ENCODE measurements at places on chromosomes 6 and 20.
A peak's percentile ranks its signal among the peaks of the same experiment; 100 is the strongest.

GRCh38 chr6:37994223-37994622, 174.7 kb downstream of the ZFAND3 start:
- DNase-seq: no peak

DNA sequence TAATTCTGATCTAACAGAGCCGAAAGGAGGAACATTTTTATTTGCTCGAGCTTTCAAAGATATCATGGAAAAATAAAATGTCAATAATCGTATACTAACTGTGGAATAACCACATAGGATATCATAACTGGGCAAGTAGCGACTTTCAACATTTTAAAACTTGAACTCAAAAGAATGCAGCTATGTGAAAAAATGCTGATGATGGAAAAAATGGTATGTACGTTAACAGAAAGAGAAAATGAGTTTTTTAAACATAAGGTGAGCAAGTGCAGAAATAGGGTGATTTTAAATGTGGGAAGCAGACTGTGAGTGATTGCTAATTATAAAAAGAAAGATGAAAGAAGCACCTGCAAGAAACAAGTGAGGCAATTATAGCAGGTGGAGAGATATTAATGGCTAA, 238.3 kb upstream of the HSF2 start:
- DNase-seq: no peak

GRCh38 chr20:5074232-5074674, 45.5 kb downstream of the PCNA start:
- DNase-seq: no peak

DNA sequence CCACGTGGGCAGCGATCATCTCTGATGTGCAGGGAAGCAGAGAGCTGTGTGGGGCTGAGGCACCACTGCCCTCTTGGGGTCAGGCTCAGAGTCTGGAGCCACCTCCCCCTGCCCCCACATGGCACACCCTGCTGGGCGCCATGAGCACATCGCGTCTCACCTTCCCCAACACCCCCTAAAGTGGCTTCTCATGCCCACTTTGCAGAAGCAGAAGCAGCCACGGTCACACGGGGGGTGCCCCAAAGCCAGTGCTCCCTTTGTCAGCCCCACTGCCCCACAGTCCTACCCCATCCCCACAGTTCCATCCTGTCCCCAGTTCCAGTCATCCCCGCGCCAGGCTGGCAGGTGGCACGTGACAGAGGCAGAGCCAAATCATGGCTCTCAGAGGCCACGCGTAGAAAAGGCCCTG, 19.5 kb downstream of the SDCBP2 start:
- no peak for DNase-seq

- DNase-seq: no peak
These were observed 60.7 kb downstream of the AKAP12 start for GRCh38 chr6:151300267-151300991.

GRCh38 chr6:34195726-34196115, 41.0 kb upstream of the HMGA1 start:
- no peak for DNase-seq

DNA sequence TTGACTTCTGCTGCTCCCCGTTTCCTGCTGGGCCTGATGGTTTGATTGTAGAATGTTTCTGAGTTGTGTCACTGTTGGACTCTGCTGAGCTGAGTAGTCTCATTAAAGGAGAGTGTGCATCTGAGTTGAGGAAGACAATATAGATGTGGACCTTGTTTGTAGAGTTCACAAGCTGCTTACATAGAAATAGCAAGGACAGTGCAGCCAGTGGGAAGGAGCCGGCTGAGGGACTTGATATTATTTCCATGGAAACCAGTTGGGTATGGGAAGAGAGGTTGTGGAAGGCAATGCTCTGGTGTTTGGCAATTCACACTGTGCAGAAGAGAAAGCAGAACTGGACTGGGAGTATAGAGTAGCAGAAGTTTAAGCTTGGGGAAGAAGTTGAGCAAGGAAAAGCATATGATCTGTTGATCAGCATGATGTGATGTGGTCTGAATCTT, 14.8 kb downstream of the IGF2R start:
- no peak for DNase-seq

GRCh38 chr6:29147074-29147473, 23.6 kb upstream of the OR2J2 start:
- DNase-seq: no peak

GRCh38 chr6:82554666-82555065, 191.0 kb downstream of the TPBG start:
- DNase-seq: no peak

GRCh38 chr6:132749111-132749510, 8.6 kb downstream of the VNN2 start:
- DNase-seq: no peak

- DNase-seq: no peak
These were observed 55.5 kb upstream of the PLCB1 start for GRCh38 chr20:8076306-8077136.

GRCh38 chr20:58086763-58087561, 141.5 kb downstream of the ANKRD60 start:
- DNase-seq: no peak

DNA sequence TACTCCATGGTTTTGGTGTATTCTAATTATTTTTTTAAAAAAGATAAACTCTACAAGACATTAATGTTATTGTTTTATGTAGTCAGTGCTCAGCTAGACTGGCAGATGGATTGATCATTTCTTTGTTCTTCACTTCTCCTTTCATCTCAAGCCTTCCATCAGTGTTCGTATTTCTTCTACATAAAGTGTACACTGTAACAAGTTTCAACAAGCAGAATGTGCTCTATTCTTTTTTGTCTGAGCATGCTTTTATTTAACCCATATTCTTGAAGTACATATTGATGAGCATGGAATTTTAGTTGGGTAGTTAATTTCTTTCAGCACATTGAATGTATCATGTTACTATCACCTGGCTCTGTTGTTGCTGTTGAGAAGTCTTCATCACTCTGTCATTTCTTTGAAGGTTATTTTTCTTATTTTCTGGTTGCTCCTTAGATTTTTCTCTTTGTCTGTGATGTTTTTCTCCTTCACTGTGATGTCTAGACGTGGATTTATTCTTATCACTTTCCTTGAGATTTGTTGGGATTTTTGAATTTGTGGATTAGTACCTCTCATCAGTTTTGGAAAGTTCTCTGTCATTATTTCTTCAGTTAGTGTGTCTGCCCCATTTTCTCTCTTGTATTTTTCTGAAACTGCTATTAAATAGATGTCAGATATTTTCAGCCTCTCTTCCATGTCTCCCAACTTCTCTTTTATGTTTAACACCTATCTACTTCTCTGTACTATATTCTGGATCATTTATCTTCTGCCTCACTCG, 48.5 kb downstream of the TGM2 start:
- DNase-seq: no peak

GRCh38 chr20:15317546-15318232, 980.3 kb upstream of the FLRT3 start:
- no peak for DNase-seq

DNA sequence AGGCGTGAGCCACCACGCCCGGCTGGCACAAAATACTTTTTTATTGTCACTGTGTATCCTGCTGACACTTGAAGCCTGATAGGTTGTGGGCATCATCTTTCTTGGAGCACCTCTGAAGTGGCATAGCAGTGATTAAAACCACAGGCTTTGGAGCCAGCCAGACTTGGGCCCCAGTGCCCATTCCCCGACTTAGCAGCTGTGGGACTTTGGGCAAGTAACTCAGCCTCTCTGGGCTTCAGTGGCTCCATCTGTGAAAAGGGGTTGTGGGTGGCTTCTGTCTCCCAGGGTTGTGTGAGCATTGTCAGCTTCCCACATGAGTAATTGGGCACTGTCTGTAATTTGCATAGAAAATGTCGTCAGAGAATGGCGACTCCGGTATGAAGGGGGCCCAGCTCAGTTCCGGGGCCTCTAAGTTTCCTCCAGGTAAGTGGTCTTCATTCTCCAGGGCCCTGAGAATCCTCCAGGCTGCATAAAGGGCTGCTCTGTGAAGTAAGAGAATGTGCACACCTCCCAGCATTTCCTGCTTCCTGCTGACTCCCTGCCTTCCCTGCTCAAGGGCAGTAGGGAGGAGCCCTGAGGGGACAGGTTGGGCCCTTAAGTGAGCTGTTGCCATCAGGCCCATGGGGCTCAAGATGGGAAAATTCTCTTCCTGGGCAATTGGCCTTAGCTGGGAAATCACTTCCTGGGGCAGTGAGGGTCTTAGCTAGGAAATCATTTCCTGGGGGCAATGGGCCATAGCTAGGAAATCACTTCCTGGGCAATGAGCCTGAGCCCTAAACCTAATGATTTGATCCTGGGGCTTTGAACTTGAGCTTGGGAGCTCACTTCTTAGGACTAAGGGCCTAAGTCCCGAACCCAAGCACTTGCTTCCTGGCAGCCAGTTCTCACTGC, 27.2 kb downstream of the ARHGAP40 start:
- no peak for DNase-seq

DNA sequence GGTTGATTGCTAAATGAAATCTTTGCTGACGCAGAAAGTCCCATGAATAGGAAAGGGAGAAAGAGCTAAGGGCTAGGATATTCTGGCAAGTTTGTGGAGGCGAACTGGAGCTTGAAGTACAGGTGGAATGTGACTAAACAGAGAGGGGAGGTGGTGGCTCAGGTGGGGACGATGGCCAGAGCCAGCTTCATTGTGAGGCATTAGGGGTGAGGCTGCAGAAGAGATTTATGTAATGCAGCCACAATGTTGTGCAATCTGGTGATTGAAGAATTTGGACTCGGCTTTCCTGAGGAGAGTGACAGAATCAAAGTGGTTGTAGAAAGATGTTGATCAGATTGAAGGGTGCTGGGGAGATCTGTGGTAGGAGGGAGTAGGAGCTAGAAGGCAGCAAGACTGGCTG, 42.9 kb upstream of the SPACA1 start:
- no peak for DNase-seq

- no peak for DNase-seq
These were observed 59.1 kb upstream of the SUPT3H start for GRCh38 chr6:45436544-45437438.

DNA sequence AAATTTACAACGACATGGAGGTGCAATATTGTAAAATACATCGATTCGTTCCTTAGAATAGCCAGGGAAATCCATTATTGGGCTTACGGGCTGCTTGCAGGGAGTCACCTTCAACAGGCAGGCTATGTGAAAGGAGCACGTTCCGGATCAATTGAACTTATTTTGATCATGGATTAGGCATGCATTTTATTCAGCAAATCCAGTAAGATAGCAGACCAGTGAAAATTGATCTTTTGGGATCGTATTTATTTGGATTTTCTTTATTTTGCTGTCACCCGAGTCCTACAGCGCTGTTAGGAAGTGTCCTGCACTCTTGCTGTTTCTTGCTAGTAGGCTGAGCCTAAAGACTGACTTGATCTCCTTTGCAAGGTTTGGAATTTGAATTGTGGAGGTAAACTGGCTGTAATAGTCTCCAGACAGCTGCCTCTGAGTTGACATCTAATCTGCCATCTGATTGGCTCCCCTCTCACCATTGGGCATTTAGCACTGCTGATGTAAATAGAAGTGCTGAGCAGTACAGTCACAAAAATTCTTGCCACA, 3.0 kb downstream of the ARID1B start:
- DNase-seq: peak; percentile 53

DNA sequence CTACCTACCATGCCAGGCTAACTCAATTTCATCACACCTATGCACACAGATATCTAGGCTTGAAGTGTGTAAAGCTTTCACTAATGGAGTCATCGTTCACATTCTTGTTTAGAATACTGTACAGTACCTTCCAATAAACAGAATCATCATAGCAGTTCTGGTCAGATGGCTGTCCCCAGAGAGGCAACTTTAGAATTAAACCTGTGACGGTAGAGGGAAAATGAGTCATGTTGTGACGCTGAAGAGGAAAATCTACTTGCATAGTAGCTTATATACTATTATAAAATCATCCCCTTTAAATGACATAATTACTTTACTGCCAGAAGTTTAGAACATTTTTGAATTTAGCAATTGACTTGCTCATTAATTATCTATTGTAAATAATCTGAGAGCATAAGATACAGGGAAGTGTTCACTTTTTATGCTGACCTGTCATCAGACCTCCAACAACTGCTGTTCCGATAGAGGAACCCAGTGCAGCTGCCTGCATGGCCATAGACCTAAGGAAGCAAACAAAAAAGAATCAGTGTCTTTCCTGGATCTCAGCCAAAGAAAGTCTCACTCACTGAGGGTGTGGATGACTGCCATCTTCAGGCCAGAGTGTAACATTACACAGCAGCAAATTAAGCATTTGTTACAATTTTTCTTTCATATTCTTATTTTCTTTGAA, 29.8 kb downstream of the RHAG start:
- no peak for DNase-seq

DNA sequence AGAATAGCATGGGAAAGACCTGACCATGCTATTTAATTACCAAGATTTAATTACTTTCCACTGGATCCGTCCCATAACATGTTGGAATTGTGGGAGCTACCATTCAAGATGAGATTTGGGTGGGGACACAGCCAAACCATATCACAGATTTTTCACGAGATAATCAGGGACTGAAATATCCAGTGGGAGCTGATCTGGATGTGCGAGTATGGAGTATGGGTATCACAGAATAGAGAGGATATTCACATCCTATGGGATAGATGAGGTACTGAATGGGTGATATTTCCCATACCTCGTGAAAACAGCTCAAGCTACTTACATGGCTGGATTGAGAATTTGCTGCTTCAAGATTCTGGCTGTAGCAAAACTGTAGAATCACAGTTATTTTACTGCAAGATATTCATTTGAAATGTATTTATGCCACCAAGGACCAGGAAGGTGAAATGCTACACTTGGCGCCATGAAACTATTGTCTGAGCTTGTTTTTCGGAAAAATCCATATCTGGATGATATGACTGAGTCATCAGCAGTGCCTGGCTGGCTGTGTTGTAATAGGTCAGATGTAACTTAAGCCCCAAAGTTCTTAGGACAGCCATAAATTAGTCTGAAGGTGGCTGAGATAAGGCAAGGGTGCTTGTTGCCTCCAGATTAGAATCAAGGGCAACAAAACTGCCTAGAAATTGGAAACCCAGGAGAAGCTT, 29.8 kb downstream of the KCNS1 start:
- DNase-seq: no peak

- DNase-seq: no peak
These were observed 2.5 kb upstream of the HLA-DRA start for GRCh38 chr6:32436995-32437836.

DNA sequence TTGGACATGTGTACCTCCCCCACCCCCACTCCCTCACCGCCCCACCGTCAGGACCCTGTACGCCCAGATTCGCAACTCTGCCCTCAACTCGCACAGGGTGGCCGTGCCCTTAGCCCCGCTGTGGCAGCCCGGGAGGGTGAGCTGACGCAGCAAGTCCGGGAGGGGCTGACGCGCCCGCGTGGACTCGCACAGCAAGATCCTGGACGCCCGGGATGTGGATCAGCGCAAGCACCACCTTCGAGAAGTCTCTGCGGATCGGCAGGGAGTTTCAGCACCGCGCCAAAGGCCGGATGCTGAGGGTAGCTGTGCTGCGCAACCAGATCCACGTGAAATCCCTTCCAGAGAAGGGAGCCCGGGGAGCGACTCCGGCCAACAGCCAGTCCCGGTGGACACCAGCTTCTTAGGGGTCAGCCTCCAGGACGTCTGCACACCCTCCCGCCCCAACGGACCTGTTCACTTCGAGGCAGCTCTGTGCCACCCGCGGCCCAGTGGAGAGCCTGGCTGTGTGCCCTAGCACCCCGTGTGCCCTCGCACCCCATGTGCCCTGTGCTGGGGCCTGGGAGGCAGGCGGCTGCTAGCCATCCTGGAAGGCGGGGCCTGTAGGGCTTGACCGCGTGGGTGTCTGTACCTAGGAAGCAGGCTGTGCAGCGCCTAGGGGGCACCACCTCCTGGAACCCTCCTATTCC, 6.7 kb upstream of the GJA10 start:
- DNase-seq: no peak

- peak; percentile 47 for DNase-seq
These were observed 533 bp downstream of the ZFAND3 start for GRCh38 chr6:37819802-37820717.

GRCh38 chr6:90072935-90073464, 178.7 kb downstream of the GJA10 start:
- DNase-seq: no peak

- no peak for DNase-seq
These were observed 320.8 kb downstream of the TAF4 start for GRCh38 chr20:61744691-61745396.

Measured in T follicular helper cell (primary cell).